WTC11 (cell line): ENCODE measurements at places on chromosomes 11 and 22.

DNA sequence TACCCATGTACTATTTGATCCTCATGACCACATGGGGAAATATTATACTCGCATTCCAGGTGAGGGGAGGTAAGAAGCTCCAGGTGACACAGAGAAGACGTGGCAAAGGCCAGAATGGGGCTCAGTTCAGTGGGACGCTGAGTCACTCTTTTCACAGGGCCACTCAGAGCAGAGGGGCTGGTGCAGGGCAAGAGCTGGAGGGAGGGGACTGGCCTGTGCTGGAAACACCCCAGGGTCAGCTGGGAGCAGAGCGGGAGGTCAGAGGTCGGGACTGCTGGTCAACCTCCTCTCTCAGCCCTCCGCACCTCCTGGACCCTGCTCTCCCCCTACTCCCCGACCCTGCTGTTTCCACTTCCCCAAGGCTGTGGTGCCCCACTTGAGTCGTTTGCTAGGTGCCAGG lies 12.1 kb downstream of the APOL3 start:
- DNase-seq, result no peak

DNA sequence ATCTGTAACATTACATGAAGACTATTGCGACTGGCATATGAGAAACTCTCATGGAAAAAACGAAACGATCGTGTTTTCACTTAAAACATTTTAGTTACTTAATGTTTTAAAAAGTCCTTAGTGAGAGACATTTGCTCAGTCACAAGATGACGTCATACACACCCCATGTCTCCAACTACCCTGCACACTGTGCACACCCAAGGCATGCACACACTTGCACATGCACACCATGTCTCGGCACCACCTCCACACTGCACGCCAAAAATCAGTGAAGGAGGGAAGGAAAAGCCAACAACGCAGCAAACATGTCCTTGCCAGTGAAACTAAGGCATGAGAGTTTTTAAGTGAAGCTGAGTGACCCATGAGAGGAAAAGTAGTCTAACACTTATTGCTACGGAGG lies 18.0 kb downstream of the NCAPD3 start:
- no peak for DNase-seq

DNA sequence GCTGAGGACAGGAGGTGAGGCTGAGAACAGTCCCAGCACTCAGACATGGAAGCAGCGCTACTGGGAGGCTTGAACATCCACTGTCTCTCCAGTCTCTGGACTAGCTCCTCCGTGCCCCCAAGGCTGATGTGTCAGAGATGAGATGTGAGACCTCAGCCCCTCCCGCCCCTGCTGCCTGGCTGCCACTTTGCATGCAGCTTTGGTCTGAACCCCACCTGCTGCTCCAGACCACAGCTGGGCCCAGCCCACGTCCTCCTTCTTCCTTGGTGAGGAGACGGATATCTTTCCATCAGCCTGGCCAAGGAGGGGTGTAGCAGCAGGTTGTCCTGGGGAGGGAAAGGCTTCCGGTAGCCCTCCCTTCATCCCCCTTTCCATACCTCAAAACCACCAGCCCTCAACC lies 148.0 kb upstream of the B3GAT1 start:
- no peak for DNase-seq

- DNase-seq, result no peak
Measured at GRCh38 chr11:96376796-96377195, 12.9 kb downstream of the CCDC82 start.

- DNase-seq, result no peak
Measured at GRCh38 chr22:43381693-43382092, 30.1 kb upstream of the MPPED1 start.

- DNase-seq, result no peak
Measured at GRCh38 chr22:20027966-20028854, 7.3 kb downstream of the TANGO2 start.

DNA sequence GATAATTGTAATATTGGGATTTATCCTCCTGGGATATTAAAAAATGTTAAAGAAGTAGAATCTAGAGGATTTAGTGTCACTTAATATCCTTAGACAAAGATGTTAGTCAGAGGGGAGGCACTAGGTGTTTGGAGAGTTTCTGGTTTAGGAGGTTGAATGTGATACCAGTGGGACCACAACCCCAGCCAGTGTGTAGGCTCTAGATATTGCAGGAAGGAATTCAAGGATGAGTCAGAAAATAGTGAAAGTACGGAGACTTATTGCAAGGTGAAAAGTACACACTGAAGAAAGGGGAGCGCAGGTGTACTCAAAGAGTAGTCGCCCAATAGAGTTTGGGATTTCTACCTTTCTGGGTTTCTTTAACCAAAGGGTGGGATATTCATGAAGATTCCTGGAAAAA lies 5.7 kb upstream of the TMEM41B start:
- DNase-seq, result no peak

- DNase-seq, result no peak
Measured at GRCh38 chr11:69431893-69432738, 49.3 kb upstream of the LINC01488 start.

DNA sequence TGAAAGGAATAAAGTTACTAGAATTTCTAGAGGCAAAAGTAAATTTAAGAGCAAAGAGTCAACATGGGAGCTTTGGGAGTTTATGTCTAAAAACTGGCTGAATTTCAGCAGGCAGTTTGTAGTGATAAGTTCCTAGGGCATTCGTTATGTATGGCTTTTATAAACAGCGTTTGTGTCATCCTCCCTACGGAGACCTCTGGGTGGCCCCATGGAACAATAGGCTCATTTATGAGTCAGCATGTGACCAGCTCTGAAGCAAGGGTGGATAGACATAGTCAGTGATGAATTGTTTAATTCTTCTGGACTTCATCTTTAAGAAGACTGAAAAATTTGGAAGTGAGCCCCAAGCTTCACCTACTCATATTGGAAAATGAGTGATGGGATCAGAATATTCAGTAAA lies 37.1 kb downstream of the SVIP start:
- no peak for DNase-seq

DNA sequence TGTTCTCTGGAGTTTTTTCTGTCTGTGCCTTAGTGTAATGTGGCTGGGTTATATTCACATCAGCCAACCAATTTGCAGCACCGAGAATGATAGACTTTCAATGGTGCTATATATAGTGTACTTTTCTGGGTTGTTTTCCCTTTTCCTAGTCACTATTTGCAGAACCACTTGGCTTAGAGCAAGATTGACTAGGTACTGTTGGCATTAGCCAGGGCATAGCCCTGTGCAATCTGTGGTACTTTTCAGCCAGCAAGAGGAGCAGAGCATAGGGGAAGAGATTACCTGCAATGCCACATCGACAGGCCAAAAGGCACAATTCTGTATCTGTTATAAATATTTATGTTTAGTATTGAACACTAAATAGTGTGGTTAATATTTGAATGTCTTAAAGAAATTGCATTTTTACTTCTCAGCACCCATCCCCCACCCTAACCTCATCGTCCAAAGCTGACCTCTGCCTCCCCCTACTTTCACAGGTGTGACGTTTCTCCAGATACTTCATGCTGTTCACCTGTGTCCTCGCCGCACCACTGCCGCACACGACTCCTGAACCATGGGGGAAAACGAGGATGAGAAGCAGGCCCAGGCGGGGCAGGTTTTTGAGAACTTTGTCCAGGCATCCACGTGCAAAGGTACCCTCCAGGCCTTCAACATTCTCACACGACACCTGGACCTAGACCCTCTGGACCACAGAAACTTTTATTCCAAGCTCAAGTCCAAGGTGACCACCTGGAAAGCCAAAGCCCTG lies 51.4 kb downstream of the MICAL2 start:
- no peak for DNase-seq

- DNase-seq, result no peak
Measured at GRCh38 chr22:44942056-44942455, 67.7 kb downstream of the PHF21B start.

- DNase-seq, result no peak
Measured at GRCh38 chr11:80873310-80873999, 1432.6 kb upstream of the TENM4 start.

DNA sequence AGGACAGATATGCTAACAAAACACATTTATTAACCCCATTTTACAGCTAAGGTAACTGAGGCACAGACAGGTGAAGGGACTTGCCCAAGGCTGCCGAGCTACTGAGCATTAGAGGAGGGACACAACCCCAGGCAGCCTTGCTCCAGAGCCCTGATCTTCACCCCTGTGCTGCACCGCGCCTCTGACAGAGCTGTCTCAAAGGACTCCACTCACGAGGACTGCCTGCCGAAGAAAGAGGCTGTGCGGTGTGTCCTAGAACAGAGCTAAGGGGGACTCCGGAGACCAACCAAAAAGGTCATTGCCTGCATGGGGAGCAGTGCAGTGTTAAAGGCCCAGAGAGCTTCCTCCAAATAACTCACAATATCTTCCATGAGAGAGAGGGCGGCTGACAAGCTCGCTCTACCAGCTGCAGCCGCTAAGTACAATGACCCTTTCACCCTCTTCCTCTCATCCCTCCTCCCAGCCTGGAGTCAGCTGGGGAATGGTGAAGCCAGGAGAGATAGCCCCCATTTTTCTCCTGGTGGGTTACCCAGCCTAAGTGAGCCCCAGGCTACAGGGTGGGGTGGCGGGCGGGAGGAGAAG lies 119.2 kb downstream of the DSCAML1 start:
- DNase-seq, result no peak

- no peak for DNase-seq
Measured at GRCh38 chr22:19989725-19990067, 26.9 kb downstream of the ARVCF start.

- DNase-seq, result no peak
Measured at GRCh38 chr11:14672635-14673034, 29.0 kb downstream of the PDE3B start.

DNA sequence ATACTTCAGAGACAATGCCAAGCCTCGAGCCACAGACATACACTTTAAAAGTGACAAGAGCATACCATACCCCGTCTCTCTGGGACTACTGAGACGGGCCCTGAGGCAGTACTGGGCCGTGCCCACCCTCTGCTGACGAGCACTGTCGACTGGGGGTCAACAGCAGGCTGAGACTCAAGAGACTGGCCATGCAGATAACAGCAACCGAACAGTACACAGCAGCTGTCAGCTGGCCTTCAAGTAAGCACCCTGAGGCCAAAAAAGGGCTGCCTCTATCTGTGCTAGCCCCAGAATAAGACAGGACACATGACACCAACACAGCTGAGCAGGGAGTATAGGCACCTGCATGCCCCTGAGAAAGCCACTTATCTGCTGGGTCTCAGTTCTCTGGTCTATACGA lies 18.9 kb upstream of the TMEM121B start:
- no peak for DNase-seq

GRCh38 chr22:45211435-45211834 lies 29.3 kb downstream of the KIAA0930 start:
- DNase-seq, result no peak

GRCh38 chr11:9150501-9150900 lies 59.1 kb upstream of the SCUBE2 start:
- DNase-seq, result no peak

- DNase-seq, result no peak
Measured at GRCh38 chr22:27472975-27473374, 328.6 kb downstream of the MN1 start.

GRCh38 chr11:123173040-123173855 lies 21.8 kb downstream of the CLMP start:
- no peak for DNase-seq

DNA sequence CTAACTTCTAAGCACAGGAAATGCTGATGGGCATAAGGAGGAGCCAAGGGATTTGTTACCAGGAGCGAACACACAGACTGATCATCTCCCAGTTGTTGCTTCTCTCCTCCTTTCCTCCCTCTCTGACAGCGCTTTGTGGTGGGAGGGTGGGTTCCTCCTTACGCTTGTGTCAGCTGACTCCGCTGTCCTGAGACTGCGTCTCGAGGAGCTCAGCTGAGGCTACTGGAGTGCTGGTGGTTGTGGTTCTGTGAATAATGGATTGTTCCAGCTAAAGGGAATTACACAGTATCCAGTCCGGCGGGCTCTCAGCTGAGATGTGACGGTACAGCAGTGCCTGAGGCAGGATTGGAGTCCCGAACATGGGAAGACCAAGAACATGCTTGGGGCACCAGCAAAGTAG lies 113.4 kb downstream of the CTNND1 start:
- DNase-seq, result no peak

DNA sequence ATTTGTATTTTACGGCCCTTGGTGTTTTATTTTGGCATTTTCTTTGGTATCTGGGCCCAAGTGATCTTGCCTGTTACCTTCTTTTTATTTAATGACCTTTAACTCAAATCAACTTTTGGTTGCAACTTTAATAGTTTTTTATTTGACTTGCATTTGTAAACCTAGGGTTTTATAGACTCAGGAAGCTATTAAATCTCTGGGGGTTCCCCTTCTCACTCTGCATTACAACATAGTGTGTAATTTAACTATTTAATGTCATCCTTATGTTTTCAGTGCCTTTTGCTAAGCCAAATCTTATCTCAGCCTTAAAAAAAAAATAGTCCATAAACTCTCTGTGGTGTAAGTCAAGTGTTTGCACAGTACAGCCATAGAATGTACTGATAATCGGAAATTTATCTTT lies 3.4 kb downstream of the FJX1 start:
- DNase-seq, result no peak

- no peak for DNase-seq
Measured at GRCh38 chr11:62489204-62489603, 57.4 kb downstream of the AHNAK start.

DNA sequence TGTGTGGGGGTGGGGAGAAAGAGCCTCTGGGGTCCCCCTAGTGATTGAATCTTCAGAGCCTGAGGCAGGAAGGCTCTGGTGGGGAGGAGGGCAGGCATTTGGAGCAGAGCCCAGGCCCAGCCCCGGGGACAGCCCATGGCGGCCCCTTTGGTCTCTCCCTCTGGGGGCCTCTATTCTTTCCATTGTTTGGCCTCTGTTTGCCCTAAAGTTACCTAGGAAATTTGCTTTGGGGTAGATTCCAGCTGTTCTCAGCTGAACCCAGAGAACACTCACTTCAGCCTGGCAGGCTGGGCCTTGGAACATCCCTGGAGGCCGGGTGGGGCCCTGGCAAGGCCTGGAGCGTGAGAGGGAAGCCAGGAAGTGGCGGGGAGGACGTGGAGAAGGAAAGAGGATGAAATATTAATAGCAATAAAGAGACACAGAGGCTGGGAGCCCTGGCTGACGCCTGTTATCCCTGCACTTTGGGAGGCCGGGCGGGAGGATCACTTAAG lies 22.9 kb upstream of the A4GALT start:
- DNase-seq, result no peak

GRCh38 chr11:83249445-83249844 lies 36.7 kb downstream of the CCDC90B start:
- no peak for DNase-seq

GRCh38 chr22:29654420-29654819 lies 51.0 kb downstream of the NF2 start:
- DNase-seq, result no peak

GRCh38 chr11:127733552-127733951 lies 733.0 kb upstream of the KIRREL3 start:
- DNase-seq, result no peak

- DNase-seq, result no peak
Measured at GRCh38 chr11:68282141-68282860, 10.5 kb upstream of the C11orf24 start.
